ENCODE measurements at places on chromosomes 11 and 22.

GRCh38 chr22:17974703-17975372 is 49.5 kb downstream of the MICAL3 start:
- no peak for DNase-seq

- no peak for DNase-seq
Observed at GRCh38 chr11:113153847-113154246, 160.5 kb upstream of the TTC12 start.

- DNase-seq: no peak
Observed at GRCh38 chr22:24831687-24832086, 25.7 kb downstream of the SGSM1 start.

- no peak for DNase-seq
Observed at GRCh38 chr11:104337273-104337672, 173.3 kb upstream of the PDGFD start.

- no peak for DNase-seq
Observed at GRCh38 chr11:118912742-118913410, 12.8 kb downstream of the BCL9L start.

GRCh38 chr22:46913351-46913750 is 150.9 kb downstream of the TBC1D22A start:
- DNase-seq: peak; percentile 48

DNA sequence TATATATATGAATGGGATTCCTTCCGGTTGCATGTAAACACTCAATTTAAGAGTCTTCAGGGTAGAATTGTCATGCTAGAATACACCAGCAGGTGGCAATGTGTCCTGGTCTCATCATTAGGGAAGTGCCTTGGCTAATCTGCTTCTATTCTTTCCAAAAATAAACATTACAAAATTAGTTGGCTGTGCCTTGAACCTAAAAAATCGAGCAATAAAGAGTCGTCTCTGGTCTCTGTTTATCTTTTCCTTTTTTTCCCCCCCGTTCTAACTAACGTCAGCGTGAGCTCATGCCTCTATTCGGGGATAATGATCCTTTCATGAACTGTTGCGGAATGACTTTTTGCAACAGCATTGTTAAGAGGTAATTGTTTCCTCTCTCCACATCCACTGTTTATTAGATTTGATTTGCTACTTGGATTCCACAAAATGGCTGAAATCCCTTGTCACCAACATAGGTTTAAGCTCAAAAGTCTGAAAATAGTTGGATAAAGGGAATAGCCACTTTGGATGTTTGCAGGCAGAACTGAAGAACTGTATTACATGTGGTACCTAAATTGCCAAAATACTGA is 1.2 kb upstream of the ARHGEF12 start:
- peak; percentile 58 for DNase-seq

GRCh38 chr22:44632541-44633396 is 69.2 kb upstream of the PRR5 start:
- no peak for DNase-seq

DNA sequence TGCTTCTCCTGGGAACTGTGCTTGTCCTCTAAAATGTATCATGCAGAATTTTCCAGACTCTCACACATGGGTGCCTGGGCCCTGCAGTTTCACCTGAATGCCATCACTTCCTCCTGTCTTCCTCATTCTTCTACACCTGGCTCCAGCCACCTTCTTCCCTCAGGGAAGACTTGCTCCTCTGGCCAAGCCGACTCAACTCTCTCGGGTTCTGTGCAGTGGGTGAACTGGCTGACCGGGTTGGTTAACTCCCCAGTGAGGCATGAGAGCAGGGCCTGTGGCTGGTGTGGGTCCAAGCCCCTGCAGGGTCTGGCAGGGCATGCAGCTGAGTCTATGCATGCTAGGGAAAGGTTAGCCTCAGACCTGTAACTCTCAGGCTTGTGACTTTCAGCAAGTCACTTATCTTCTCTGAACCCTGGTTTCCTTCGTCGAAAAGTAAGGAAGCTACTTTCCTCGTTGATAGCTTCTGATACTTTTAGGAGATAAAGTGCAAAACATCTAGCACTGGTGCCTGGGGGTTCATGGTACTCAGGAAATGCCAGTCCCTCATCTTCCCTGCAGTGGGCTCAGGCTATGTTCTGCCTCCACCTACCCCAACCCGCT is 11.9 kb downstream of the CD82 start:
- DNase-seq: no peak

GRCh38 chr11:123194337-123195187 is 486 bp downstream of the CLMP start:
- peak; percentile 47 for DNase-seq

- DNase-seq: no peak
Observed at GRCh38 chr22:43171607-43172006, 15.3 kb downstream of the TTLL12 start.

GRCh38 chr22:50475652-50476002 is 792 bp upstream of the SBF1 start:
- DNase-seq: no peak

DNA sequence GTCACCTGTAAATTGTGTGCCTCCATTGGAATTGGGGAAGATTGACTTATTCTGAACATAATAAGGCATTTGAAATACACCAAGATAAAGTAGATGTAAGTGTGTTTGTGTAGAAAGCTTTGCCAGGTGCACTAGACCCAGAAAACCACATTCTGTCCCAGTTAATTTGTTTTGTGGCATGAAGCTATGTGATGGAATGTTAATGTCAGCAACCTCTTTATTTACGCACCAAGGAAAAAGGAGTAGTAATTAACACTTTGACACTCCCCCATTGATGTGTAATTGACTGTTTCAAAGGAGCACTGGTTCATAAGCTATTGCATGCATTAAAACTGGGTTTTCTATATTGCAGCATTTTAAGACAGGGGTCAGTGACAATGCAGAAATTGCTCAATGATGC is 14.3 kb downstream of the EIF3M start:
- no peak for DNase-seq

DNA sequence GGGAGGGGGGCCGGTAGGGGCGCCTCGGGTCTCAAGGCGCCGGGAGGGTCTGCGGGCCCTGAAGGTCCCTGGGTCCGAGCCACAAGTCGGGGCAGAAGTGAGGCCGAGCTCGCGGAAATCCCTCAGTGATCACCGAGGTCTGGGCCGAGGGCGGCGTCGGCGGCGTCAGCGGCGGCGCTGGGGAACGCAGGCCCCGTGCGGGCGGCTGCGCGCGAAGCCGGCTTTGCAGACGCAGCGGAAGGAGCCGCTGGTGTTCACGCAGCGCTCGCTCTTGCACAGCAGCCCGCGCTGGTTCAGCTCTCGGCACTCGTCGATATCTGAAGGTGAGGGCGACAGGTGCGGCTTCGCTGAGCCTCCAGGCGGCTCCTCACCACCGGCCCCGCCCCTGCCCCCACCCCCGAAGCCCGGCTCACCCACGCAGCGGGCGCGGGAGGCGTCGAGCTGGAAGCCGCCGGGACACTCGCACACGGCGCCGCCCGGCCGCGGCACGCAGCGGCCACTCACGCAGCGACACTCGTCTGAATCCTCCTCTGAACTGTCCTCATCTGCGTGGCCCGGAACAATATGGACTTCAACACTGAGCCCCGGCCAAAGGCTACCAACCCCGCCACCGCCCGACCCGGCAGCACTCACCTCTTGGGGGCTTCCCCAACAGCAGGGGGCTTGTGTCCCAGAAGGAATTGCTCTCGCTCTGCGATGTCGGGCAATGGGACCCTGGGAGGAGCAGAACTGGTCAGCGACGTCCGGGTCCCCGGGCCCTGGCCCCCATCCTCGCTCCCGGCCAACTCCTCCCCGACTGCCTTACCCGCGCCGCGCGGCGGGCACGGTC is 14.2 kb downstream of the SCYL1 start:
- no peak for DNase-seq

GRCh38 chr22:50250555-50251476 is at the start of gene HDAC10:
Gene HDAC10, minus strand, starts transcription at chr22:50251265. Its CDS starts 233 bp downstream, at chr22:50251032.
- peak; percentile 81 for DNase-seq

DNA sequence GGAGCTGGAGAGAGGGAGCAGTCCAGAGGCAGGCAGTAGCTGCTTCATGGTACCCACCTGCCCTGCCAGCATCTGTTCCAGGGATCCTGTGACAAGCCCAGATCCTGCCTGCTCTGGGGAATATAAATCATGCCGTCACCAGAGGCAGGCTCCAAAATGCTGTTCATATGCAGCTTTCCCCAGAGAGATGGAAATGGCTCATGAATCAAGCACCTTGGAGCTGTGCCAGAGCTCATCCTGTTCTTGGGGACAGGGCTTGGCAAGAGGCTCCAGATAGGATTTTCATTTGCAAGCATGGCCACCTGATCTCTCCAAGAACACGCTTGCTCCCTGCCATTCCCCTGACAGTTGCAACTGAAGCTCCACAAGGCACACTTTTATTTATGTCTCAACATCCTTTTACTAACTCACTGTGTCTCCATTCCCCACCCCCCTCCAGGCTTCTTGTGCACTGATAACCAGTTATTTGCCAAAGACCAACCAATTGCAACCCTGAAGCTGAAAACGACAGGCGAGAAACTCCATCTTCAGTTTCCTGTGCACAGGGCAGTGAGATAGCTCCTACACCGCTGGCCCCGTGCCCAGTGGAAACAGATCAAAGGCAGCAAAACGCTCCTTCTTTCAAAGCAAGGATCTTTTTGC is 115.8 kb upstream of the PITPNB start:
- DNase-seq: no peak

DNA sequence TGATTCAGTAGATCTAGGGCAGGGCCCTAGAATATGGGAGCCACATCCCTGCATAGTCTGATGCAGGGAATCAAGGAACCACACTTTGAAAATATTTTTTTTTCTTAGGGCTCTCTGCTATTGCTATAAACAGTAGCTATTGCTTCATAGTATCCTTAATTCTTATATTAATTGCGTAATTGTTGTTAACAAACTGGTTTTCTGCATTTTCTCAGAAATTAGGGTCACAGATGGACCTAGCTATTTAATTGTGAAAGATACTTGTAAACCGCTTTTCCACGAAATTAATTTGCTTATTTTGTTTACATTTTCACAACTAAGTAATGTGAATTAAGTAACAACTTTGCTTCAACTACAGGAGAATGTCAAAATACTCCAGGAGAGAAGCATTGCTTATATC is 34.1 kb downstream of the NAALAD2 start:
- DNase-seq: no peak

- DNase-seq: no peak
Observed at GRCh38 chr11:11346303-11346702, 6.7 kb downstream of the CSNK2A3 start.

- DNase-seq: no peak
Observed at GRCh38 chr22:47001288-47001687, 238.8 kb downstream of the TBC1D22A start.

- DNase-seq: no peak
Observed at GRCh38 chr11:8802251-8802650, 108.7 kb upstream of the AKIP1 start.

- no peak for DNase-seq
Observed at GRCh38 chr22:19666673-19667593, 47.4 kb upstream of the SEPTIN5 start.

- DNase-seq: no peak
Observed at GRCh38 chr11:76552987-76553386, 108.2 kb downstream of the EMSY start.

DNA sequence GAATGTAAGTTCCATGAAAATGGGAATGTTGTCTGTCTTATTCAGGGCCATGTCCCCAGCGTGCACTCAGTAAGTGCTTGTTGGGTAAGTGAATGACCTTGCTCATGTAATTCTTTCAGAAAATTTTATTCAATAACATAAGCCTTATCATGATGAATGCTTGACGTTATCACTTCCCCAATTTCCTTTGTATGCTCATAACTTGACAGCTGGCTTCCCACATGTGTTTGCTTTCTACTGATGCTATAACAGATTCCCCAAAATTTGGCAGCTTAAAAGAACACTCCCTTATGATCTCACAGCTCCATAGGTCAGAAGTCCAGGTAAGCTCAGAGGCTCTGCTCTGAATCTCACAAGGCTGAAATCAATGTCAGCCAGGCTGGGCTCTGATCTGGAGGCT is 155.8 kb upstream of the POU2AF2 start:
- DNase-seq: no peak

DNA sequence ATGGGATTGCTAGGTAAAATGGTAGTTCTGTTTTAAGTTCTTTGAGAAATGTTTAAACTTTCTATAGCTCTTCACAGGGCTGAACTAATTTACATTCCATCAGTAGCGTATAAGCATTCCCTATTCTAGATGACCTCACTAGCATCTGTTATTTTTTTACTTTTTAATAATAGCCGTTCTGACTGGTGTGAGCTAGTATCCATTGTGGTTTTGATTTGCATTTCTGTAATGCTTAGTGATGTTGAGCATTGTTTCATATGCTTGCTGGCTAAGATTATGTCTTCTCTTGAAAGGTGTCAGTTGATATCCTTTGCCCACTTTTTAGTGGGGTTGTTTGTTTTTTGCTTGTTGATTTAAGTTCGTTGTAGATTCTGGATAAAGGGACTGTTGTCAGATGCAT is 35.9 kb downstream of the MMP27 start:
- DNase-seq: no peak

DNA sequence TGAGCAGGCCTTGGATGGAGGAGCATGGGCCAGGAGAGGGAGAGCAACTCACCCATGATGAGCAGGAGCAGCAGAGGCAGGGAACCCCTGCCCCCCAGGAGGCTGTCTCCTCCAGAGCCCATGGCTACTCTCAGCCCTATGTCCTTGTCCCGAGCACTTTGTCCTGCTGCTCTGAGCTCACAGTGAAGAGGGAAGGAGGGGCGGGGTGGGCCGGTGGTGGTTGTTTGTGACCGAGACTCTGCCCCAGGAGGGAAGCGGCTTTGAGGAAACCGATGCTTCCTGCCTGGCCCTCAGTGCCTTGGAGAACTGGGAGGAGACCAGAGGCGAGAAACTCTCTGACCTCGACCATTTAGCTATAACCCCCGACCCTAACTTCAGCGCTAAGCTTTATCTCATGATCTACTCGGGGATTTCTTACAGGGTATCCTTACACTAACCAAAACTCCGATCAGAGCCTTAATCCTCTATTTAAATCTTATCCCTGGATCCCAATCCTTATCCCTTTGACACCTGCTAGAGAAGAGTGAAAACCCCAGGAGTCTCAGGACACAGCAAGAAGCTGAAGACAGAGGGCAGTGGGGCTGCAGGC is at the start of gene ROBO4:
Gene ROBO4, minus strand, starts transcription at position 192 of the 589 bp plus-strand sequence. Its CDS starts 70 bp downstream, at position 122.
- peak; percentile 72 for DNase-seq

DNA sequence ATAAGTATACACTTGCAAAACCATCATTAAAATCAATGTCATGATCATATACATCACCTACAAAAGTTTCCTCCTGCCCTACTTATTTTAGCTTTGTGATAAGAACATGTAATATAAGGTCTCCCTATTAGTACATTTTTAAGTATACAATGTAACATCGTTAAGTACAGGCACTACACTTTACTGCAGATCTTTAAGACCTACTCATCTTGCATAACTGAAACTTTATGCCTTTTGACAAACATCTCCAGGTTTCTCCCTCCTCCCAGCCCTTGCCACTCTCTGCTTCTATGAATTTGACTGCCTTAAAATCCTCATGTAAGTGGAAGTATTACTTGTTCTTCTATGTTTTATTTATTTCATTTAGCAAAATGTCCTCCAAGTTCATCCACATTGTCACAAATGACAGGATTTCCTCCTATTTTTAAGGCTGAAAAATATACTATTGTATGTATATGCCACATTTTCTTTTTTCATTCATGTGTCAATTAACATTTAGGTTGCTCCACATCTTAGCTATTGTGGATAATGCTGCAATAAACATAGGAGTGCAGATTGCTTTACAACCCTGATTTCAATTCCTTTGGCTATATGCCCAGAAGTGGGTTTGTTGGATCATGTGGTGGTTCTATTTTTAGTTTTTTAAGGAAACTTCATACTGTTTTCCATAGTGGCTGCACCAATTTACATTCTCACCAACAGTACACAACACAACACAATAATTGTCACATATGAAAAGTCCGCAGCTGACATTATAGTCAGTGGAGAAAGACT is 471.1 kb upstream of the ANO3 start:
- no peak for DNase-seq
